ENCODE measurements at places on chromosomes 2 and 18. TPM values are rescaled to one million over a fixed set of nuclear protein-coding genes. Genes with fewer than 3 reads are reported as not detected.

DNA sequence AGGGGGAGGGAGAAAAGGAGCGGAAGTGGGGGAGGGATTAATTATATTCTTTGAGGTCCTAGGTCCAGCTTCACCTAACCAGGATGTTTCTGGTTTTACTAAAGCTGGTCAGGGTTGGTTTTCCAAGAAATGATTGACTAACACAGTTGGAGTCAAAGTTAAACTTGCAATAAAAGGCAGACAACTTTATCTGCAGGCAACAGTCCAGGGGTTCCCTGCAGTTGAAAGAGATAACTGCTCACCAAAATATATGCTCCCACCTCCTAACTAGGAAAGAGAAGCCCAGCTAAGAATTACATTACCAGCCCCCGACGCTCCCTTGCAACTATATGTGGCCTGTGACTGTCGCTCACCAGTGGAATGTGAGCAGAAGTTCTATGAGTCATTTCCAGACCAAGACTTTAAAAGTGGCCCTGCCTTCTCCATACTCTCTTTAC lies 140.0 kb upstream of the PKDCC start:
- no peak overlapping the region for H3K4me3 ChIP-seq
- no peaks in the 10 kb centered on the region for H3K36me3 ChIP-seq
- DNase-seq, result peak; percentile 32
- no peak overlapping the region for H3K27ac ChIP-seq
- H3K4me1 ChIP-seq, result no peaks in the 10 kb centered on the region

DNA sequence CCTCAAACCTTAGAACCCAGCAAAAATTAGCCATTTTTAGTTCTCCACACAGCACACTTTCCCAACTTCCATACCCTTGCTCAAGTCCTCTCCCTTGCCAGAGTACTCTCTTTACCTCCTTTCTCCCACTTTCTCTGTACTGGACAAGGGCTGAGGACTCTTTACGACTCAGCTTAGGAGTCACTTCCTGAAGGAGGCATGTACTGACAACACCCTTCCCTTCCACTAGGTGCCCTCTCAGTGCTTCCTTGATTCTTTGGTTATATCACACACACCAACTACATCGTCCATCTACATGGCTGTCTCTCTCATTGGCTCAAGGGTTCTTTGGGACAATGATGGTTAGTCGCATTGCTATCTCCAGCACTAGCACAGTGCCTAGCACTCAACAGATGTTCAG lies 5.2 kb upstream of the C18orf63 start:
- H3K4me1 ChIP-seq, result no peaks in the 10 kb centered on the region
- H3K27ac ChIP-seq, result no peak overlapping the region

DNA sequence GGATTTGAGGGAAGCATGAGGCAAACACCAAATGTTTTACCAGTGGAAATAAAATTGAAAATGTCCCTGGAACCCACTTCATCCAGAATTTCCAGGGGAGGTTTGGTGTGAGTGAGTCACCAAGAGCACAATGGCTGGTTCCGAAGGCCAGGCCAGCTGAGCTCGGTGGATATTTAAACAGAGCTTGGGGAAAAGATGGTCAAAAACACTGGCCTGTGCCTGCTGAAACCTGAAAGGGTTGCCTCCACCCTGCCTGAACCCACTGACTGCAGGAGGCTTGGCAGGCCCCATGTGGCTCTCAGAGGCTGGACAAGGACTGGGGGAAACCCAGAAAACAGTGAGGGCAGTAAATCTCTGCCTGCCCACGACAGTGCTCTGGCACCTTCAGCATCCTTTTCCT lies 93.9 kb downstream of the TTC32 start:
- no peaks in the 10 kb centered on the region for H3K36me3 ChIP-seq
- no peaks in the 10 kb centered on the region for H3K4me1 ChIP-seq
- H3K4me3 ChIP-seq, result no peak overlapping the region
- H3K27me3 ChIP-seq, result peaks cover 2% of the 10 kb centered on the region
- H3K27ac ChIP-seq, result no peak overlapping the region
- no peak for DNase-seq

DNA sequence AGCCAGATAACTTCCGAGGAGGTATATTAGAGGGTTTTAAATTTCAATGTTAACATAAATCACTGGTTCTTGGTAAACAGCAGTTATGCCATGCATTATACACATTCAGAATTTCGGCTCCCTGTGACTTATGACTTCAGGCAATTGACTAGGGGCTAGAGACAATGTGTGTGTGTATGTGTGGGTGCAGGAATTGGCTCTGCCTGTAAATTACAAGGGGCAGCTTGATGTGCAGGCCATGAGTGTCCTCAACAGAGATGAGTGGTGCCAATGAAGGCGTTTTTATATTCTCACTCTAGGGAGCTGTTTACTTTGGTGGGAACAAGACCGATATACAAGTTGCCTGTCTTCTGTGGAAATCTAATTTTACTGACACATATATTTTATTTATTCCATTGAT lies 161.6 kb downstream of the CSRNP3 start:
- no peaks in the 10 kb centered on the region for H3K36me3 ChIP-seq
- H3K4me1 ChIP-seq, result no peaks in the 10 kb centered on the region
- DNase-seq, result no peak
- no peaks in the 10 kb centered on the region for H3K27me3 ChIP-seq
- H3K27ac ChIP-seq, result no peak overlapping the region
- no peak overlapping the region for H3K4me3 ChIP-seq

- H3K27me3 ChIP-seq, result no peaks in the 10 kb centered on the region
- H3K36me3 ChIP-seq, result no peaks in the 10 kb centered on the region
- H3K27ac ChIP-seq, result no peak overlapping the region
- H3K4me1 ChIP-seq, result no peaks in the 10 kb centered on the region
- H3K4me3 ChIP-seq, result no peak overlapping the region
Observed at GRCh38 chr2:223760838-223761502, 76.4 kb downstream of the AP1S3 start.

GRCh38 chr2:218745559-218746469 lies 35.2 kb downstream of the TTLL4 start:
- peaks cover 71% of the 10 kb centered on the region for H3K36me3 ChIP-seq
- H3K27ac ChIP-seq, result peak overlapping the region; percentile 78
- H3K4me1 ChIP-seq, result peaks cover 12% of the 10 kb centered on the region
- H3K27me3 ChIP-seq, result no peaks in the 10 kb centered on the region
- DNase-seq, result no peak
- no peak overlapping the region for H3K4me3 ChIP-seq

DNA sequence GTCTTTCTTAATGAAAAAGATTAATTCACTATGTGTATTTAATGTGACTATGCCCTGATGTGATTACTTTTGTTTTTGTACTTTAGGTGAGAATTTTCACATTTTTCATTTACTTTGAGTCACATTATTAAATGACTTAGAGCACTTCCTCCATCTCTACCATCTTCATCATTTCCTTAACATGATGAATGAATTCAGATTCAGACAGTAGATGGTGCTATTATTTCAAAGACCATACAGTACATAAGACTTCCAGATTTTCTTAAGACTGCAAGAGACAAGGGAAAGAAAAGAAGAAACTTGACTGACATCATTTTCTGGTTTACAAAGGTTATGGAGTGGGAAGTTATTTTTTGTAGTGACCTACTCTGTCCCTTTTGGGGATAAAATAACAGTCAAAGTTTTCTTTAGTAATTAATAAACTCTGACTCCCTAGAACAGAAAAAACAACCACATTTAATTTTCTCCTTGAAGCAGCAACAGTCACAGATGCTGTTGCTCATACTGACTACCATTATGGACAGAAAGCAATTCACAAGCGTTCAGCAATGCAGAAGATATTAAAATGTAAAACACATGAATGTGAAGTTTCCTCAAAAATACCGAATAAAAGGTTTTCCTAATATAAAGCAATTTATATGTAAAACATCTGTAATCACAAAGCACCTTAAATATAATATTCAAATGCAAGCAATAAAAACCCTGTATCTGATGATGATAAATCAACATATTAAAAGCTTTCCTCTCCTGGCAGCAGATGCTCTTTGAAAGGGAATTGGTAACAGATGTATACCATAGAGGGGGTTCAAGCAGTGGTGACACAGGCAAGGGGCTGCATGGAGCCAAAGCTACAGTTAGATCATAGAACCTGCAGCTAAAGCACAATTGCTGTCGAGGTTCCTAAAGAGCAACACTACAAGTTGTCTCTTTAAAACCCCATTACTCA lies 1010.9 kb upstream of the NXPH2 start:
- no peaks in the 10 kb centered on the region for H3K27me3 ChIP-seq
- DNase-seq, result no peak
- no peaks in the 10 kb centered on the region for H3K36me3 ChIP-seq
- no peak overlapping the region for H3K4me3 ChIP-seq

GRCh38 chr2:65369980-65370379 lies 62.4 kb downstream of the SPRED2 start:
- peaks cover 9% of the 10 kb centered on the region for H3K36me3 ChIP-seq
- peaks cover 70% of the 10 kb centered on the region for H3K4me1 ChIP-seq
- H3K27ac ChIP-seq, result no peak overlapping the region
- DNase-seq, result no peak
- H3K4me3 ChIP-seq, result no peak overlapping the region
- no peaks in the 10 kb centered on the region for H3K27me3 ChIP-seq

The NAT8 gene
- total RNA-seq, result not detected

The AMER3 gene
- not detected for total RNA-seq

The ANXA4 gene
- 12.7 TPM for total RNA-seq

The SCG2 gene
- total RNA-seq, result 0.78 TPM

The RAB17 gene
- 0.13 TPM for total RNA-seq

All from K562 (cell line).